ENCODE measurements at places on chromosomes 11 and 22.
A peak's percentile ranks its signal among the peaks of the same experiment; 100 is the strongest.

- no peak for DNase-seq
These were observed 3.5 kb downstream of the SYVN1 start for GRCh38 chr11:65130631-65131416.

DNA sequence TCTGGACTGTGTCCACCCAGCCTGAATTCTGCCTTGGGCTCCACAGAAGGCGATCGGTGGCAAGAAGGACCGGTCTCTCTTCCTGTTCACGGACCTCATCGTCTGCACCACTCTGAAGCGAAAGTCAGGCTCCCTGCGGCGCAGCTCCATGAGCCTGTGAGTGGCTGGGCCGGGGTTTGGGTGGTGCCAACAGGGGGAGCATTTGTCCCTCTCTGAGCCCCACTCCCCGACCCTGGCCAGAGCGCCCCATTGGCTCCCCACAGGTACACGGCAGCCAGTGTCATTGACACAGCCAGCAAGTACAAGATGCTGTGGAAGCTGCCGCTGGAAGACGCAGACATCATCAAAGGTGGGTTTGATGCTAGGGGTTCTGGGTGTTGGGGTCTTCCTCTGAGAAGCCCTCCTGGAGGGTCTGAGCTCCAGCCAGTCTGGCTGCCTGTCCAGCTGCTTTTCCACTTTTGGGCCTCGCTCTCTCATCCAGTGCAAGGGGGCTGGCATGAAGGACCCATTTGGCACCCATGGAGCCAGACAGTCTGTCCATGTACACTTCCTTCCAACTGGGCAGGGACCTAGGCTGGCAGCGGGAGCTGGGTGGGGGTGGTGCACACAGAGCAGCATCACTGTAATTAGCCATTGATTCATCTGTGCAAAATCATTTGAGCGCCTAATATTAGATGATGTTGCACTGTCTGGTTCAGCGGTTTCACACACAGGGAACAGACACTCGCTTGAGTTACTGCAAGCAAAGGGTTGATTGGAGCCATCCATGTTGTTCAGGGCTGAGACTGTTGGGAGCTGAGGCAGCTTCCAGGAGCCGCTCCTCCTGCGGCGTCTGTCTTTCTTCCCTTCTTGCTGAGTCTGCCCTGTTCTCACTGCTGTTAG, 19.0 kb upstream of the RELT start:
- DNase-seq = no peak

GRCh38 chr22:43411869-43412807, at the start of gene MPPED1:
Gene MPPED1 (plus strand): TSS chr22:43412014. CDS start chr22:43424986, 12,972 bp downstream.
- DNase-seq = no peak

DNA sequence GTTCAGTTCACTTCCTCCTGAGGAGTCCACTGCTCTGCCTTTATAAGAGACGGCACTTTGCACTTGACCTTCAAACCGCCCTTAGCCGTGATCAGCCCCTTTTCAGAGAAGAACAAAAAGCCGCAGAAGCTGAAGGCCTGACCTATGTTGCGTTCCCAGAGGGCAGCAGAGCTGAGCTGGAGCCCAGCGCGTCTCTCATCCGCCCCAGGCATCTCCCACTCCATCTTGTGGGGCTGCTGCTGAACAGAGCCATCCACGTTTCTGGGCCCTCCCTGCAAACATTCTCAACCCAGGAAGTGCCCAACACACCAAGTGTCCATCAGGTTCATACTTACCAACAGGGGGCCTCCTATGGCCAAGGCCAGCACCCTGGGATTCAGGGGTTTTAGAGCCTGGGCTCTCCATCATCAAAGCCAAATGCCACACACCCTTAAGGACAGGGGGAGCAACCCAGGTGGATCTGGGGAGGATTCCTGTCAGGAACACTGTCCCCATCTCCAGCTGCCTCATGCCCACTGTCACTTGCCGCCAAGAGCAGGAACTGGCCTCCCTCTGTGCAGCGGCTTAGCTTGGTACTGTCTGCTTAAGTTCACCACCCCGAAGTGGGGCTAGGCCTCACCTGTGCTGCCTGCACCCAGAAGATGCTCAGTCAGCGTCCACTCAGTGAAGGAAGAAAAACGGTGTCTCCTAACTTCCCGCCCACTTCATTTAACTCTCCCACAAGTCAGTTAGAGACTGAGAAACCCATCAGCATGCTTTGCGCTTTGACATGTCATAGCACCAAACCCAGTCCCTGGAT, 16.0 kb upstream of the EFCAB6 start:
- DNase-seq = no peak

DNA sequence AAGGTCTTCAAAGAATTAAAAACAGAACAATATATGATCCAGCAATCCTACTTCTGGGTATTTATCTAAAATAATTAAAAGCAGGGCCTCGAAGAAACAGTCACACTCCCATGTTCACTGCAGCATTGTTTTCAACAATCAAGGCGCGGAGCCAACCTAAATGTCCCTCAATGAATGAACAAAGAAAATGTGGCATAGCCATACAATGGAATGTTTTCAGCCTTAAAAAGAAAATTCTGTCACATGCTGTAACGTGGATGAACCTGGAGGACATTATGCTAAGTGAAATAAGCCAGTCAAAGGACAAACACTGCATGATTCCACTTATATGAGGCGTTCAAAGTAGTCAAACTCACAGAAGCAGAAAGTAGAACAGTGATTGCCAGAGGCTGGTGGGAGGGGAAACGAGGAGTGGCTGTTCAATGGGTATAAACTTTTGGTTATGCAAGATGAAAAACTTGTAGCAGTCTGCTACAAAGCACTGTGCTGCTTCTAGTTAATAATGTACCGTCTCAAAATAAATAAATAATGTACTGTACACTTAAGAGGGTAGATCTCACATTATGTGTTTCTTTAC, 41.2 kb downstream of the SNX19 start:
- no peak for DNase-seq

- peak; percentile 36 for DNase-seq
These were observed 456 bp downstream of the AAMDC start for GRCh38 chr11:77821349-77821851.

DNA sequence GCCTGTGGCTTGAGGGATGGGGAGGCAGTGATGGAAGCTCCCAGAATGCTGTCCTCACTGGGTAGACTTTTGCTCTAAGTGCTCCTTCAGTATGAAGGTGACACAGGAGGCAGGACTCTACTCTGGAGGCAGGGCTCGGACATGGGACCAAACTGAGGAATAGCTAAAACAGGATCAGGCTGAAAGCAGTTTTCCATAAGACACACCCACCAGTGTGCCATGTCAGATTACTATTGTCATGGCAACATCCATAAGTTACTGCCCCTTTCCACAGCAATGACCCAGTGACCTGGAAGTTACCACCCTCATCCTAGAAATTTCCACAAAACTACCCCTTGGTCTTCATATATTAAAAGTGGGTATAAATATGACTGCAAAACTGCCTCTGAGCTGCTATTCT, 43.6 kb upstream of the GALNT18 start:
- no peak for DNase-seq

DNA sequence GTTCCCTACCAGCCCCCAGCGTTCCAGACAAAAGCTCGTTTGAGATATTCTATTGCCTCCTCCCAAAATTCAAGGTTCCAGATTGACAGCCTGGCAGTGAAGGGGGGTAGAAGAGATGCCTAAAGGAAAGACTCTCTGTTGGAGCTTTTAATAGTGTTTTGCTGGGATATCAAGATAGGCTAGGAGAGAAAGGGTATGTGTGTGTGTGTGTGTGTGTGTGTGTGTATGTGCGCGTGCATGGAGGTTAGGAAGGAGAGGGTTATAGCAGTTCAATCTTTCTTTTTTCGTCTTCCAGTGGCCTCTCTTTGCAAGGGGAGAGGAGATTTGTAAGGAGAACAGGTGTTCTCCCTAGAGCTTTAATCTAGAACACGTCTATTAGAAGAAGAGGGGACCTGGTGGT, 22.0 kb downstream of the EHF start:
- DNase-seq = no peak

DNA sequence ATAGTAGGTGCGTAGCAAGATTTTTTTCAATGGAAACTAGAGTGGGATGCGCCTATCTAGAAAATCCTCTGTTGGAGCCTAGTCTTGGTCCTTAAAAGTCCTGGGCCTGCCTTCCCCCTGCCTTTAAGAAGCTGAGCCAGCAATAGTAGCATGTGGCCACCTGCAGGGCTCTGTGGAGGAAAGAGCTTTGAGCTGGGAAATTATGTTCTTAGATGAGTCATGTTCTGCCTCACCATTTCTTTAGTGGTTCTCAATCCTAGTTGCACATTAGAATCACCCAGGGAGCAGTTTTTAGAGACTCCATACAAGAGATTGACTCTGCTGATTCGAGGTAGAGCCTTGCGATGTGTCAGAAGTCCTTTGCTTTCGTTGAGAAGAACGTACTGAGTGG, 133.5 kb downstream of the COMMD9 start:
- DNase-seq = no peak

DNA sequence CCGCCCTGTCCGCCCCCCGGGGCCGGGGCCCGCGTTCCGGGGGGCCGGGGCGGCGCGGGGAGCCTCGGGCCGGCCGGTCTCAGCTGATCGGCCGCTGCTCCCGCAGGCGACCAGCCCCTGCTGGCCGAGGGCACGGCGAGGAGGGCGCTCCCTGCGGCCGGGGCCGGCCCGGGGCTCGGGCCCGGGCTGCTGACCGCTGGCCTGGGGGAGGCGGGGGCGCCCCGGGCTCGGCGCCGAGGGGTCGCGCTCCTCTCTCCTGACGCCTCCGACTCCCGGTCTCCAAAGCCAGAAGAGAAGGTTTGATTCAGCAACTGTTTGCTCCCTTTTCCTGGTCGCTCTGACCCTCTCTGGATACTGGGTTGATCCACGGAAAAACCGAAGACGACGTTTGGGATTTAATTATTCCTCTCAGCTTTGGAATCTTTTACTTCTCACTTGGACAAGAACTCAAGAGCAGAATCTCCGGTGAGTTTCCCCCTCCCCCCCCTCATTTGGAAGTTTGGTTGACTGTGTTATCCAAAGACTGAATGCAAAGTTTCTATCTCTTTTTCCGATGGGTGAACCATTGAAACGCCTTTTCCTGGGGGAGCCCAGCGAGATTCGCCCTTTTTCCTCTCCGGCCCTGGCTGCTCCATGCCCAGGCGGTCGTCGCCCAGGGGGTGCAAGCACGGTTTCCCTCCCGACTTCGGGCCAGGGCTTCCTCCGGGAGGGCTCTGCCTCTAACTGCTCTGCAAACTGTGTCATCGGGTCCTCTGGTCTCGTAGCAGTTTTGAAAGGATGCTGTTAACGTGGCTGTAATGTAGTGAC, 725 bp downstream of the KDM2A start:
- DNase-seq = peak; percentile 50

GRCh38 chr22:29193021-29193420, 12.7 kb upstream of the EMID1 start:
- DNase-seq = no peak

DNA sequence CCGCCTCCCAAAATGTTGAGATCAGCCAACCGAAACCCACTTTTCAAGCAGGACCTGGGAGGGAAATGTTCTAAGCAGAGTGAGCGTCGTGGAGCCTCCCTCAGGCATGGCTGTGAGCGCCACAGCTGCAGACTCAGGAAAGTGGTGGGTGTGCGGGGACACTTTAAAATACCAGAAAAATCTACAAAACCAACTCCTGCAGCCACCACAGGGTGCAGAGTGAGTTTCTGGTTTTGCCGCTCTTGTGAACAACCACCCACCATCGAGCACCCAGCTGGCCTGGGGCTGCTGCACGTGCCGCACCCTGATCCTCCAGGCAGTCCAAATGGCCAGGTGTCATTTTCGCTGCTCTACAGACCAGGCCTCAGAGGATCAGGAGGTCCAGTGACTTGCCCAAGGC, 46.9 kb downstream of the CELSR1 start:
- no peak for DNase-seq

GRCh38 chr11:2121227-2122130, 17.7 kb downstream of the IGF2 start:
- no peak for DNase-seq
